Activated T-helper 2 cell treated with anti-CD3 and anti-CD28 coated beads, Interferon-gamma antibody, Interleukin-2, Interleukin-4, amounts not matched to agents 10 μg/mL and 5 μg/mL and 100 μg/mL, durations not matched to agents 14 hours and 24 hours and 36 hours (primary cell): ENCODE measurements at places on chromosomes 1 and 21. TPM values are rescaled to one million over a fixed set of nuclear protein-coding genes. Genes with fewer than 3 reads are reported as not detected.

GRCh38 chr1:204902671-204903070 is 32.0 kb downstream of the NFASC start:
- DNase-seq: no peak

GRCh38 chr1:77511440-77511840 is 171.0 kb downstream of the ZZZ3 start:
- no peak for DNase-seq

DNA sequence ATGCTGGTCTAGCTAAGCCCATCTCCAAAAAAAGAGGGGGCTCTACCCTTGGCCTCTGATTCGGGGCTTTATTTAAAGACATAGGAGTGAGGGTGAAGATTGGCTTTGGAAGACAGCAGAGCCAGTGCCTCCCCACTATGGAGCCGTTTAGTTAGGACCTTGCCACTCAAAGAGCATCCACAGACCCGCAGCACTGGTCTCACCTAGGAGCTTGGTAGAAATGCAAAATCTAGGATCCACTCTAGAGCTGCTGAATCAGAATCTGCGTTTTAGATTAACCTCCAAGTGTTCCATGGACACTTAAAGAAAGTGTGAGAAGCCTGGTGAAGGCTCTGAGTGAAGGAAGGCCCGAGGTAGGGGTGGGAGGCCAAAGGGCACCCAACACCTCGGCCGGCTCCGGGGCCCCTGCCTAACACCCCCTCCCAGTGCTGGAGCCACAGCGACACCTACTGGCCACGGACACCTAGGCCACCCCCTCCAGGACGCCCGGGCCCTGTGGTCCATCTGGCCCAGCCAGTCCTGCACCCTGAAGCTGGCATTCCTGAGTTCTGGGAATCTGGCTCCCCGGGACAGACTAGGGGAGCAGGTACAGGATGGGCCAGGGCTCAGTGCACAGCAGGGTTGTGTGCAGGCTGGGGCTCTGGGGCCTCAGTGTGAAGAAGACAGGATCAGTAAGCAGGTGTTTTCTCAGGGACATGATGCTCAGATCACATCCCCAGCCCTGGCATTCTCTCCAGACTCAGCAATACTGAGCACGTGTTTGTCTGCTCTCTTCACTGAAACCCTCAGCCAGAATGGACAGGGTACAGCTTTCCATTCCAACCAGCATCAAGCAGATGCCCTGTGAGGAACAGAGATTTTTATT is 79.2 kb downstream of the TMEM53 start:
- DNase-seq: peak; percentile 56

DNA sequence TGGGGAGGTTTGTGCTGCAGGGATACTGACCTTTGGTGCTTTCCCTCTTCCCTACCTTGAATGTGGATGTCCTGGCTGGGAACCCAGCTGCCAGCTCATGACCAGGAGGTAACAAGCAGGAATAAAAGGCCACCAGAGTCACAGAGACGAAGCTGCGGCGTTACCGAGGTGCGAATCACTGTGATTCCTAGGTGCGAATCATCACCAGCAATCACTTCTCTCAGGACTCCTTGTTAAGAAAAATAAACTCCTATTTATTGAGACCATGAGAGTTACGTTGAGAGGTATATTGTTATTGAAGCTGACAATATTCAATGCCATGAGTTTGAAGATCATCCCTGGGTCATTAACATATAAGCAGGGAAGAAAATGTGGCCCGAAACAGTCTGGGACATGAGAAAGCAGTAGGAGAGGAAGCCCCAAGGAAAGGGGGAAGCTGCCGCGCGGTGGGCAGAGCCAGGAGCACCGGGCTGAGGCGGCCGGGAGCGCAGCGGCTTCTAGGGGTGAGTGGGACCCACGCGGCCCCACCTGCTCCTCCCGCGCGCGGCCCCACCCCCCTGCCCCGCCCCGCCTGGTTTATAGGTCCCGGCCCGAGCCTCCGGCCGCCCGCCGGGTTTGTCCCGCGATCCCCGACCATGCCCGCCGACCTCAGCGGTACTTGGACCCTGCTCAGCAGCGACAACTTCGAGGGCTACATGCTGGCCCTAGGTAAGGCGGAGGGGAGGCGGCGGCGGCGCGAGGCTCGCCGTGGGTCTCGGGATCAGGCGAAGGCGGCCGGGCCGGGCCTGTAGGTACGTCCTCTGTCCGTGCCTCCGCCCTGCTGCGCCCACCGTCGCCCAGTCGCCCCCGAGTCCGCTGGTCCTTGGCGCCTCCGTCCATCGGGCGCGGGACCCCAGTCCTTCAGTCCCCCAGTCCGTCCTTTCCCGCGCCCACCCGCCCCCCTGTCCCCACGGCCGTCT is at the start of gene RBP7:
RBP7 (plus strand) TSS at position 605 of the 959 bp plus-strand sequence; CDS start at position 636, 31 bp downstream.
- DNase-seq: no peak

DNA sequence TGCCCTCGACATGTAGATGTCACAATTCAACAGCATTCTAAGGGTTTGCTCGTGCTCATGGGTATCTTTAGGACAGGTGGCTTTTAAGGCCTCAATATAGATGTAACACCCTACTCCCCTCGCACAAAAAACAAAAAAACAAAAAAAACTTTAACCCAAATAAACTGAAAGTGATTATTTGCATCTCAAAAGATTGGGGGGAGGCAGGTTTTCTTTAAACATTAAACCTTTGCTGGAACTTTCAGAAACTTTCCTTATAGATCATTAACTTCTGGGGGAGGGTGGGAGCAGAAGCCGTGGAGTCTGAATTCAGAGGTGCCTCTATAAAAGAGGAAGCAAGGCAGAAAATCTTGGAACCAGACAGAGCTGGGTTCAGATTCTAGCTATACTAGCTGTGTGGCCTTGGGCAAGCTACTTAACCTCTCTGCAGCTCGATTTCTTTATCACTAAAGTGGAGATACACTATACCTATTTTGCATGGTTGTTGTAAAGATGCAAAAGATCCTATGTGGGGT is 3.2 kb upstream of the KIAA1614 start:
- no peak for DNase-seq

- DNase-seq: no peak
Measured at GRCh38 chr1:179303200-179303785, 9.7 kb downstream of the SOAT1 start.

DNA sequence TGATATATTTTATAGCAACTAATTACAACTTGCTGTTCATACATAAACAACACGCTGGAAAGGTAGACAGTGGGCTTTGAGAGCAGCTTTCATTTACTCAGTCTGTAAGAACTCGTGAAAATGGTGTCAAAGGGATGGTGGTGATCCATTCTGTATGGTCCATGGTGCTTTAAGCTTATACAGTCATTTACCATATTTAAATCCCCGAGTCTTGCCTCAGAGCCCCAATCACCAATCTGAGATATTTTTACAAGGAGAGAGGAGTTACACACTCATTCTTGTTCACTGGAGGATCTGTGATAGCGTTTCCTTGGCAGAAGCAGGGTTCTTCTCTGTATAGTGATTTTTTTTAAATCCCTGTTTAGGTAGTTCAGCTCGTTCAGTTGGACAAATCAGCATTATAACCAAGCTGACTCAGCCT is 694.6 kb downstream of the USP25 start:
- DNase-seq: no peak

DNA sequence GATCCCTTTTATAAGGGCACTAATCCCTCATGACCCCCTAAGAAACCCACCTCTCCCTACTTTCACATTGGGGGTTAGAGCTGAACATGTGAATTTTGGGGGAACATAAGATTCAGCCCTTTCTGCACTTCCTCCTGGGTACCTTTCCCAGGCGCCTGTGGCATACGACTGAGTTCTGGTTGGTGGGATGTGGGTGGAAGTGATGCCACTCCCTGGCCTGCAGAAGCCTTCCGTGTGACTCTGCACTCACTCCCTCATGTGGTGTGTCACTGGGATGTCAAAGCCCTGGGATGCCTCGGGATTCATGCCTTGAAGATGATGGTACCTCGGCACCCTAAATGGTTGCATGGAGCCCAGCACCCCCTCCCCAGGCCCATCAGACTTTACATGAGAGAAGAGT is 28.3 kb upstream of the VASH2 start:
- DNase-seq: no peak

DNA sequence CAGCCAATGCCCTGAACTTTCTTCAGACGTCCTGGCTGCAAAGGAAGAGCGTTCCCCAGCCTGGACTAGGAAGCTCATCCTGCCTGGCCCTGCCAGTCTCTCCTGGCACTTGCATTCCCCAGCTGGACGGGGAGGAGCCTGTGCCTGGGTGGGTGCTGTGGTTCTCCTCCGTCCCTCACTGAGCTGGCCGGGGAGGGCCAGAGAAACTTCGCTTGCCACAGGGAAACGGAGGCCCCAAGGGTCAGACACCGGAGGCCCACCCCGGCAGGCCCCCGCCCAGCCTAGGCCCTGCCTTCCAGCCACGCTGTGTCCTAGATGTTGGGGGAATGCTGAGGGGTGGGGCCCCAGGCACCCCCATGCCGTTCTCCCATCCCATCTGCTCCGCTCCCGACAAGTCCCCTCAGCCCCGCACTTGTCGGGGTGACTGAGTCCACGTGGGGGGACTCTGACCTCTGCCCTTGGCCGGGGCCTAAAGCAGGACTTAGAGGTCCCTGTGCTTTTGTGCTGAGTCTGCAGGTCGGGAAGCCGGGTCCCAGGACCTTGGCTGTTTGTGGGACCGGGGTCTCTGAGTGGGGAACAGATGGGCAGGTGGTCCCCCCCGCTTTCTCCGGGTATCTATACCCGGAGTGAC is 4.8 kb downstream of the FTCD start:
- DNase-seq: no peak

GRCh38 chr1:48979940-48980339 is 203.2 kb upstream of the BEND5 start:
- DNase-seq: no peak

GRCh38 chr1:247701338-247701737 is 15.1 kb downstream of the OR6F1 start:
- DNase-seq: no peak

DNA sequence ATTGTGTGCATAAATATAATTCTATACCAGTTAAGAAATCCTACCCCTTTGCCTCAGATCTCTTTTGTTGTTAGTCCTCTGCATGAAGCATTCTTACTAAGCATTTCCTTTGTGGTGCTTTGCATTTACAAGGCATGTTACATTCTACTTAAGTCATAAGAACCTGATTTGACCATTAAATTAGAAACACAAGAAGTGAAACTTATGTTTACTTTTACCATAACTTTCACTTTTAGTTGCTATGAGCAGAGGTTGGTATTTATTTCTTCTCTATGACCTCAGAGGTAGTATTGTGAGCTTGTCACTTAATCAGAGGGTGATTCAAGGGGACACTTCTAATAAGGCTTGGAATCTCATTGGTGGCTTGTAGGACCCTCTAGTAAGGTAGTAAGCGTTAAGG is 9.0 kb downstream of the FAM20B start:
- no peak for DNase-seq

DNA sequence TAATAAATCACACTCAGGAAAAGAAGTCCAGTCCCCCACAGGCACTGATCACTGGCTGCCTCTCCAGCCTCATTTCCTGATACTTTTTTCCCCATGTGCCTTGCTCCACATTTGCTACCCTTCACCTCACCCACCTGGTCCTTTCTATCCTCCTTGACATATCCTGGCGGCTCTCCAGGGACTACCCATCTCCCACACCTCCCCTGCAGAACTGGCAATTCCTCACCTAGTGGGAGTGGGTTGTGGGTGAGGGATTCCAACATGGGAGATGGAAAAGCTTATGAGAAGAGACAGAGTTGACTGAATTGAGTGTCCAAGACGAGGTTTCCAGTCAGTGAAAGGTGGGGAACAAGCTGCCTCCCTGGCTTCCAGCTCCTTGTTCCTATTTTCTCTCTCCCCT is 69.6 kb downstream of the FCRL5 start:
- no peak for DNase-seq

GRCh38 chr1:23722652-23723051 is 20.6 kb upstream of the ELOA start:
- DNase-seq: no peak

DNA sequence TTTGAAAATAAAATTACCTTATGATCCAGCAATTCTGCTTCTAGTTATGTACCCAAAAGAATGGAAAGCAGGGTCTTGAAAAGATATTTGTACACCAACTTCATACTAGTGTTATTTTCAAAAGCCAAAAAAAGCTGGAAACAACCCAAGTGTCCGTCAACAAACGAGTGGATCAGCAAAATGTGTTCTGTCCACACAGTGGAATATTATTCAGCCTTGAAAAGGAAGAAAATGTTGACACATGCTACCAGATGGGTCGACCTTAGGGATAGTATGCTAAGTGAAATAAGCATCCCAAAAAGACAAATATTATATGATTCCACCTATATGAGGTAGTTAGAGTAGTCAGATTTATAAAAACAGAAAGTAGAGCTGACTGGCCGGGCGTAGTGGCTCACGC is 65.3 kb downstream of the KAZN start:
- no peak for DNase-seq

The SASS6 gene
- 15.2 and 15.7 TPM in 2 replicates for total RNA-seq

The SWT1 gene
- total RNA-seq: 2.1 and 2.7 TPM in 2 replicates

The APH1A gene
- 103 and 105 TPM in 2 replicates for total RNA-seq

The CD53 gene
- 161 and 165 TPM in 2 replicates for total RNA-seq

The SPATA45 gene
- total RNA-seq: 0.41 TPM in 1 of 2 replicates, not detected in the other

The CAMK1G gene
- not detected in 2 replicates for total RNA-seq

The TRAF3IP3 gene
- 386 and 390 TPM in 2 replicates for total RNA-seq

The FLG gene
- total RNA-seq: not detected in 2 replicates

The ARHGAP30 gene
- 161 and 170 TPM in 2 replicates for total RNA-seq

The RSPO1 gene
- total RNA-seq: not detected in 2 replicates

The KAZN gene
- 0.68 and 1.2 TPM in 2 replicates for total RNA-seq

The SLC16A4 gene
- 0.23 and 0.73 TPM in 2 replicates for total RNA-seq
